Dermis blood vessel endothelial cell (primary cell): ENCODE measurements at places on chromosomes 4 and X. TPM values are rescaled to one million over a fixed set of nuclear protein-coding genes. Genes with fewer than 3 reads are reported as not detected.

- DNase-seq, result peak; percentile 23
Measured at GRCh38 chrX:20263474-20263873, 3.2 kb downstream of the RPS6KA3 start.

The FAM184B gene
- not detected in 2 replicates for total RNA-seq

- no peak for DNase-seq
Measured at GRCh38 chrX:113966791-113967190, 617.1 kb upstream of the HTR2C start.

The PAGE2 gene
- total RNA-seq, result not detected in 2 replicates

- DNase-seq, result no peak
Measured at GRCh38 chr4:7769396-7770223, 170.1 kb downstream of the AFAP1 start.

The PRDM5 gene
- 5.4 and 9.4 TPM in 2 replicates for total RNA-seq

DNA sequence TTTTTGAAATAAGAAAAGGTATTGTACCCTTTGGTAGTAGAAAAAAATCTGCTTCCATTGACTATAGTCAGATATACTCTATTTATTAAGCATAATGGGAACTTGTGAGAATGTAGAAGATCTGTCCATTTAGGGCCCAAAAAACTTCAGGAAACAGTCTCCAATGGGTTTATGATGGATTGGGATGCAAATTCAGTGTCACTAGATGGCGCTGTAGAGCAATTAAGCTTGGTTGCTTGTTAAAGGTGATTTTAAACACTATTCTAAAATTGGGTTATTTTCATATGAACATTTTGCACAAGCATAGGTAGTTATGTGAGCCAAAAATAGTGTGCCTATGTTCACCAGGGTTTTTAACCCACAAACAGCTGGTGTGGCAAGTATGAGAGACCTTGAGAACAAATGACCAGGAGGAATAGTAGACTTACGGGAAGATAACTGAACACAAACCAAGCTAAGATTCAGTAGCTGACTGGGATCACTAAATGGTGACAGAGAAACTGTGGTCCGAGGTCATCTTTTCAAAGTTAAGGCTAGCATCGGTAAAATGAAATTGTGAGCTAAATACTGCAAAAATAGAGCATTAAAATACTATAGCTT is 80.3 kb upstream of the LSM6 start:
- DNase-seq, result peak; percentile 82

DNA sequence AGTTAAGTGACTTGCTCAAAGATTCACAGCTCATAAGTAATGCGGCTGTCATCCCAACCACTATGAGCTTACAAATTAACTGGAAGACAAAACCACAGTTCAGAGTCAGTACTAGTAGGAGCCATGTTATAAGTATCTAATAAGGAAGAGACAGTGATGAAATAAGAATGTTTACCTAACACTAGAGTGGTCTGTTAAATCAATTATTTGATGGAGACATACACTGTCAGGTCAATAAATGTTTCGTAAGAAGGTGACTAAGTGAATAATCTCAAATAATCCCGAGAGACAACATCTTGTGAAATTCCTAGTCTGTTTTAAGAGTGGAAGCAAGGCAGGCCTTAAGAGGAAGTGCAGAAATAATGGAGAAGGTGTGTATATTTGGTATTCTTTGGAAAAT is 25.8 kb upstream of the AMELX start:
- DNase-seq, result no peak

The MAGEE2 gene
- total RNA-seq, result not detected in 2 replicates

The TMPRSS11E gene
- total RNA-seq, result not detected in 2 replicates

The BGN gene
- total RNA-seq, result 27.4 and 53.9 TPM in 2 replicates

GRCh38 chr4:151227731-151228130 is 49.2 kb upstream of the PRSS48 start:
- DNase-seq, result peak; percentile 99

The SLC4A4 gene
- 0.05 and 0.17 TPM in 2 replicates for total RNA-seq

GRCh38 chr4:4884611-4885010 is 25.1 kb downstream of the MSX1 start:
- DNase-seq, result no peak

DNA sequence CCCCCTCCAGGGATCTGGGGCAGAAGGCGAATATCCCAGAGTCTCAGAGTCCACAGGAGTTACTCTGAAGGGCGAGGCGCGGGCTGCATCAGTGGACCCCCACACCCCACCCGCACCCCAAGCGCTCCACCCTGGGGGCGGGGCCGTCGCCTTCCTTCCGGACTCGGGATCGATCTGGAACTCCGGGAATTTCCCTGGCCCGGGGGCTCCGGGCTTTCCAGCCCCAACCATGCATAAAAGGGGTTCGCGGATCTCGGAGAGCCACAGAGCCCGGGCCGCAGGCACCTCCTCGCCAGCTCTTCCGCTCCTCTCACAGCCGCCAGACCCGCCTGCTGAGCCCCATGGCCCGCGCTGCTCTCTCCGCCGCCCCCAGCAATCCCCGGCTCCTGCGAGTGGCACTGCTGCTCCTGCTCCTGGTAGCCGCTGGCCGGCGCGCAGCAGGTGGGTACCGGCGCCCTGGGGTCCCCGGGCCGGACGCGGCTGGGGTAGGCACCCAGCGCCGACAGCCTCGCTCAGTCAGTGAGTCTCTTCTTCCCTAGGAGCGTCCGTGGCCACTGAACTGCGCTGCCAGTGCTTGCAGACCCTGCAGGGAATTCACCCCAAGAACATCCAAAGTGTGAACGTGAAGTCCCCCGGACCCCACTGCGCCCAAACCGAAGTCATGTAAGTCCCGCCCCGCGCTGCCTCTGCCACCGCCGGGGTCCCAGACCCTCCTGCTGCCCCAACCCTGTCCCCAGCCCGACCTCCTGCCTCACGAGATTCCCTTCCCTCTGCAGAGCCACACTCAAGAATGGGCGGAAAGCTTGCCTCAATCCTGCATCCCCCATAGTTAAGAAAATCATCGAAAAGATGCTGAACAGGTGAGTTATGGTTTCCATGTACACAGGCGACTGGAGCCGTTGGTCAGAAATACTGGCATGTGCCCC is at the start of gene CXCL1:
TSS of gene CXCL1 (plus strand) at position 264 of the 926 bp plus-strand sequence. CDS start at position 342, 78 bp downstream.
- DNase-seq, result peak; percentile 71

GRCh38 chr4:5650040-5650439 is 58.3 kb downstream of the EVC2 start:
- DNase-seq, result no peak

The CCDC149 gene
- total RNA-seq, result 13.3 and 16.9 TPM in 2 replicates

DNA sequence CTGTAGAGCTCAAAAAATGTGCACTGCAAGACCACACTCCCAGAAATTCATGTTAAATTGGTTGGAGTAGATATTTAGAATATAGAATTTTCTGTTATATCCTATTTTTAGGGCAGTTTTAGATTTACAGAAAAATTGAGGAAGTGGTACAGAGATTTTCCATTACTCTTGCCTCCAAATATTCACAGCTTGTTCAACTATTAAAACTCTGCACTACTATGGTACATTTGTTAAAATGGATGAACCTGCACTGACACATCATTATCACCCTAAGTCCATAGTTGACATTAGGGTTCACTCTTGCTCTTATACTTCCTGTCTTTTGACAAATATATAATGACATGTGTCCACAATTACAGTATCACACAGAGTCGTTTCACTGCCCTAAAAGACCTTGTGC is 1724.5 kb downstream of the C4orf33 start:
- DNase-seq, result no peak

DNA sequence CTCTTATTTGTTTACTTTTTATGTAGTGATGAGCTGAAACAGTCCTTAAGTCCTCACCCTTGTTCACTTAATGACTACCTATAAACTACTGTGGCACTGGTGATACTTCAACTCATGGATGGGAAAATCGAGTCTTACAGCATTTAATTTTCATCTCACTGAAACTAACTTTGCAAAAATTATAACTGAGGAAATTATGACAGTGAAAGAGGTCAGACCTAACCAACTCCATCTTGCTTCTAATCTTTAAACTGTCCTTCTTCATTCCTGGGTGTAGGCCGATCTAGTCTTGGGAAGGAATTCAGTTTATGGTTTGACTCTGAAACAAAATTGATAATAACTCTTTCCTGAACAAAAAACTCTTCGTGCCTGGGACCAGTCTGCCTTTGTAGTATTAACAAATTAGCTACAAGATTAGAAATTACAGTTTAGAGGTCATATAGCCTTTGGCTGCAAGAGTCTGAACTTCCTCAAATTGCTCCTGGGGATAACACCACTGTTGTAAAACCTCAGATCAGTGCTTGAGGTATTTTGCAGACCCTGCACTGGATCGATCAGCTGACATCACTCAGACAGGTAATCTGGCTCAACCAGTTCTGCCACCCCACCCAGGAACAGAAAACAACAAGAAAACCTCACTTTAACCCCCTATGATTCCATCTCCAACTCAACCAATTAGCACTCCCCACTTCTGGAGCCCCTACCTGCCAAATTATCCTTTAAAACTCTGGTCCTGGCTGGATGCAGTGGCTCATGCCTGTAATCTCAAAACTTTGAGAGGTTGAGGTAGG is 995.7 kb upstream of the PRKX start:
- DNase-seq, result no peak

DNA sequence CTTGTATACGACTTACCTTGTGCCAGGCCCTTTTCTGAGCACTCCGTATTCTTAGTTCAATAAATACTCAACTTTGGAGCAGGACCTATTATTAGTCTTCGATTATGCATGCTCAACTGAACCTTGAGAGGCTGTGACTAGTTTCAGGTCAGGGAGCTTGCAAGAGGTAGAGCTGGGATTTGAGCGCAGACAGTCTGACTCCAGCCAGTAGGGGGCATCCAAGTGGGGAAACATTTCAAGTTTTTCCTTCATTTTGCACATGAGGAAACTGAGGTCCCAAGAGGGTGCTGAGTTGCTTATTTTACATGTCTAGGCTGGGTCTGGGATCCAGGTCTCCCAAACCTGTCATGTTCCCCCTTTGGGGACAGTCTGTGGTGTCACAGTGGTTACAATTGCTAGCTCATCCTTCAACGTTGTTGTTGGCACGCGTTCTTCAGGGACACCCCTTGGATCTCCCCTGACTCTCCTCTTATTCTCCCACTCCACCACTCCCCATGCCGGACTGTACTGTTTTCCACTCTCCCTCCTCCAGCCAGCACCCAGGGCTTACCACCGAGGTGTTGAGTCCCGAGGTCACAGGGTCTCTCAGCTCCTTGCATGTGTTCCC is 6.7 kb upstream of the PRICKLE3 start:
- peak; percentile 61 for DNase-seq

GRCh38 chrX:123263747-123264146 is 79.7 kb downstream of the GRIA3 start:
- DNase-seq, result no peak

GRCh38 chr4:95506264-95506663 is 42.5 kb downstream of the UNC5C start:
- DNase-seq, result no peak

The TCEAL2 gene
- total RNA-seq, result not detected in 2 replicates

DNA sequence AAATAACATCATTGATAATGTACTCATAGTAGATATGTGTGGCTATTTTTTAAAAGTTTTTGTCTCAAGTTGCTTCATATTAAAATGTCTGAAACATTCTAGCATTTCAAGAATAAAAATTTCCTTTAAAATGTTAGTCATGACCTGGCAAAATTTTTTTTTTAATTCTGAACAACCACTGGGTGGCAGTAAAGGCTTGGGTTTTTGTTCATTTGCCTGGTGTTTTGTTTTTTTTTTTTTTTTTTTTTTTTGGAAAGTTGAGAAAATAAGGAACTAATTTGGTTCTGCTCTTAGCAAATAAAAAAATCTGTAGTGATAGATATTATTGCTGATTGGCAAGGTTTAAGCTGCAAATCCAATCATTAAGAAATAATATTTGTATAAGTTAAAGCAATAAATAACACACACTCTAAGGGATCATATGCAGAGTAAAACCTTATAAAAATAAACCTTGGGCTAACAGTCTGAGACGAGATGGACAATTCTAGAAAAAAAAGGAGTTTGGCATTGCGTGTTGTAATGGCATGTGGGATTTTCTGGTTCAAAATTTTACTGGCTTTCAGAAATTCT is 81.4 kb downstream of the CEP44 start:
- peak; percentile 45 for DNase-seq

DNA sequence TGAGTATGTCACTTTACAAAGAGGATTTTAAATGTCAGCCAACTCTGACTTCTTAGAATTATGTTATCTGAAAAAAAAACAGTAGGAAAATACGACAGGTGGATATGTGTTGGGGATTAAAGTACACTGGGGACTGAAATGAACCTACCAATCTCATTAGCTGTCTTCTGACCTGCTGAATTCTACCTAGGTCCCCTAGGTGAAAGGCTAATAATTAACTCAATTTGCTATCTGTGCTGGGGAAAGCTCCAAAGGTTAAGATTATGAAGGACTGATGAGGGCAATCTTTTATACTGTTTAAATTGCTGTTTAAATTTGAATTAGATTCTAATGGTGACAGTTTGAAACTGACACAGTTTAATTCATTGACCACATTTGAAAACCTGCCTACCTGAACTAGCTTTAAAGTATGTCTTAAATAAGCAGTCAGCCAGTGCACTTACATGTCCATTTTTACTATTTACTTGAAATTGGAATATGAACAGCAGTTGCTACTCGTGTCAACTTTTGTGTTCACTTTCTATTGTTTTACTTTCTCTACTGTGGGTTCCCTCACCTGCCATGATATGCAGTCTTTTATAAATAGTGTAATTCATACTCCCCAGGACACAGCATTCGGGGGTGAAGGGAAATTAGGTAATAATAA is 977.3 kb downstream of the C4orf33 start:
- no peak for DNase-seq
